ENCODE measurements at places on chromosomes 12 and 14. TPM values are rescaled to one million over a fixed set of nuclear protein-coding genes. Genes with fewer than 3 reads are reported as not detected.

Gene RDH16
- polyA plus RNA-seq: 0.12 TPM

Gene SYT1
- 17.0 TPM for polyA plus RNA-seq

GRCh38 chr12:95412482-95413311 is 61.3 kb upstream of the METAP2 start:
- no peak for DNase-seq

DNA sequence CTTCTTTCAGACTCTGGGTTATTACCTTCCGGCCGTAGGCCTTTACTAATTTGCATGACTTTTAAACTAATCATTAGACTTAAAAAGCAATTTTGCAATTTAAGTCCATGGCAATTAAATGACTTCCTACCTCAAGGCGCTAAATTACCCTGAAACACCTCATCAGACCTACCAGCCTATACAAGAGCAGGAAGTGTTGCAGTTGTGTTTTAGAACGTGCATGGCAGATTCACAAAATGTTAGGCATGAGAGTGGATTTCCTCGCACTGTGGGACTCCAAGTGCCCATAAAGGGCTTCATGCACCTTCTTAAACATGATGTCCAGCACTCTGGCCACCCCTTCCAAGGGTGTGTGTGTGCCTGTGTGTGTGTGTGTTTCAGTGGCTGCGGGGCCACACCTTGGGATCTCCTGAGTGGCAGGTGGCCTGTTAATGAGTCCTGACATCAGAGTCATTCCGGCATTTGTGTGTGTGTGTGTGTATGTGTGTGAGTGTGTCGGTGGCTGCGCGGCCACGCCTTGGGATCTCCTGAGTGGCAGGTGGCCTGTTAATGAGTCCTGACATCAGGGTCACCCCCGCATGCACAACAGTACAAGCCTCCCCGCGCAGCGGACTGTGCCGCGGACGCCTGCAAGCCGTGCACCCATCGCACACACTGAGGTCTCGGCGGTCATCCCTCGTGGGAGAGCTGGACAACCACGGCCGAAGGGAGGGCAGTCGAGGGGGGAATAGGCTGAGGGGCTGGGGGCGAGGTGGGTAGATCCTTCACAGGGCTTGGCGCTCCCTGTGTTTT is 900 bp downstream of the C2CD5 start:
- DNase-seq: no peak

DNA sequence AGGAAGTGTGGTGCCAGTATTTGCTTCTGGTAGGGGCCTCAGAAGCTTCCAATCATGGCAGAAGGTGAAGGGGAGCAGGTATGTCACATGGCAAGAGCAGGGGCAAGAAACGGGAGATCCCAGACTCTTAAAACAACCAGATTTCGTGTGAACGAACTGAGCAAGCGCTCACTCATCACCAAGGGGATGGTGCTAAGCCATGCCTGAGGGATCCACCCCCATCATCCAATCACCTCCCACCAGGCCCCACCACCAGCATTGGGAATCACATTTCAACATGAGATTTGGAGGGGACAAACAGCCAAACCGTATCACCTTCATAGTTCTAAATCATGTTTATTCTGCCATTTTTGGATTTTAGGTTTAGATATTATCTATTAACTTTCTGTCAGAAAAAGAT is 140.9 kb downstream of the TGFB3 start:
- no peak for DNase-seq

DNA sequence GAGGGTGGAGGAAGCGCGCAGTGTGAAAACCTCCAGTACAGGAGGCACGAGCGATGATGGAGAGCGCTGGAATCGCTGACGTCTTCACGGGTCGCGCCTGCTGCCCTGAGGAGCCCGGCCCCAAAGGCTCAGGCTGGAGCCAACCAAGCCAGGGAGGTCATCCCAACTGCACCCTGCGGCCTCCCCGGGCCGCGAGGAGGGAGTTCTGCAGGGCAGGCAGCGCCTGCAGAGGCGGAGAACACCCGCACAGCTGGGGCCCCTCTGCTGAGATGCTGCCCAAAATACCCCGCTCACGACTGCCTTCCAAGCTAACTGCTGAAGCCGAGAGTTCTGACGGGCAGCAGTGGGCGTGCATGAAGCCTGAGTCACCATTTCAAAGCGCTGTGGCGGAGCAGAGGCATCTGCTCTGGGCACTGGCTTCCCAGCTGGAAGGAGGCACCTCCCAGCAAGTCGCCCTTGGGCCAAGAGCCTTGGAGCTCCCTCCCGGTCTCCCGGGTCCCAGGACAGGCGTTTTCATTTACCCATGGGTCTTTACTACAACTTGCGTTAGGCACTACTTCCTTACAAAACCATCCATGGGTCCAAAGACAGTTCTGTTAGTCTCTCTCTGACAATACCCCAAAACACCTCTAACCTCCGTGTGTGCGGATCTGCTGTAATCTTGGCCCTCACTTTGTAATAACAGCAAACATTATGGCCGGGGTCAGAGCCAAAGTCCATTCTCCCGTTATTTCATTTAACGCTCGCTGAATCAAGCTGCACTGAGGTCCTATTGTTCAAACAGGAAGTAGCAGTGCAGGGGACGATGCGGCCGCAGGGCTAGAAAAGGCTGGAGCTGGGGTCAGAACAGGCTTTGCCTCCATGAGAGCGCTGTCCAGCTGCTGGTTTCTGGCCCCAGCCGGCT is 60.1 kb upstream of the RIMBP2 start:
- DNase-seq: no peak

DNA sequence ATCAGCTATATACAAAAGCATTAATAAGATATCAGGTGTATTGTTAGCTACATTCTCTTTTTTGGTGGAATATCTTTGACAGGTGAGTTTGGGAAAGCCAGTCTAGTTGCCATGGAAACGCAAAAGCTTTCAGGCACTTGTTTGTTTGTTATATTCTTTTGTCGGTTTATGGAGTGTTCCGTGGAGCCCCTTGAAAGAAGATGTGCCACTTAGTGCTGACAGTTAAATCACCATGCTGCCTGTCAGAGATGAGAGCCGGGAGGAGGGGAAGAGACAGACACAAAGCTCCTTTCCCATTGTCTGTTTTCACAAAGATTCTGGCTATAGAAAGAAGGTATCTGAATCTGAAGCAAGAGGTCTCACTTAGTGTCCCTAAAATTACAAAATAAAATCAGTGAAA is 170.8 kb downstream of the SNAPC1 start:
- DNase-seq: no peak

DNA sequence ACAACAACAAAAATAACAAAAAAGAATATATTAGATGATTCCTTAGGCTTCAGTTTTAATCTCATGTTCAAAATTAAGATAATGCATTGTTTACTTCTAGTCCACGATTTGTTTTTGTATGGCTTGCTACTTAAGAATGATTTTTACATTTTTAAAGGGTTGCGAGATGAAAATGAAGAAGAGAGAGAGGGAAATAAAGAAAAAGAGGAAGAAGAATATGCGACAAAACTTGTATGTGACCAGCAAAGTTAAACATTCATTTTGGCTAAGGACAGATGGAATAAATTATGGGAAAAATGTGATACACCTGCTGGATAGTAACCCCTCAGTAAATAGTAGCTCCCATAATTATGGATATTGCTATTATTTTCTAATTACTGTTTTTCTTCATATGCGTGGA is 1.2 kb upstream of the GIT2 start:
- DNase-seq: no peak

Data from SK-N-SH (cell line).